ENCODE measurements at places on chromosomes 7 and 10. TPM values are rescaled to one million over a fixed set of nuclear protein-coding genes. Genes with fewer than 3 reads are reported as not detected.

Gene PRXL2A
- 15.0 TPM for total RNA-seq

GRCh38 chr7:130153211-130153908 lies 51.8 kb downstream of the TMEM209 start:
- H3K27me3 ChIP-seq = peaks cover 6% of the 10 kb centered on the region
- no peaks in the 10 kb centered on the region for H3K4me1 ChIP-seq
- H3K4me3 ChIP-seq = no peak overlapping the region
- no peak overlapping the region for H3K27ac ChIP-seq

GRCh38 chr7:11369696-11370095 lies 396.0 kb downstream of the PHF14 start:
- no peaks in the 10 kb centered on the region for H3K27me3 ChIP-seq
- DNase-seq = no peak
- no peak overlapping the region for H3K4me3 ChIP-seq

DNA sequence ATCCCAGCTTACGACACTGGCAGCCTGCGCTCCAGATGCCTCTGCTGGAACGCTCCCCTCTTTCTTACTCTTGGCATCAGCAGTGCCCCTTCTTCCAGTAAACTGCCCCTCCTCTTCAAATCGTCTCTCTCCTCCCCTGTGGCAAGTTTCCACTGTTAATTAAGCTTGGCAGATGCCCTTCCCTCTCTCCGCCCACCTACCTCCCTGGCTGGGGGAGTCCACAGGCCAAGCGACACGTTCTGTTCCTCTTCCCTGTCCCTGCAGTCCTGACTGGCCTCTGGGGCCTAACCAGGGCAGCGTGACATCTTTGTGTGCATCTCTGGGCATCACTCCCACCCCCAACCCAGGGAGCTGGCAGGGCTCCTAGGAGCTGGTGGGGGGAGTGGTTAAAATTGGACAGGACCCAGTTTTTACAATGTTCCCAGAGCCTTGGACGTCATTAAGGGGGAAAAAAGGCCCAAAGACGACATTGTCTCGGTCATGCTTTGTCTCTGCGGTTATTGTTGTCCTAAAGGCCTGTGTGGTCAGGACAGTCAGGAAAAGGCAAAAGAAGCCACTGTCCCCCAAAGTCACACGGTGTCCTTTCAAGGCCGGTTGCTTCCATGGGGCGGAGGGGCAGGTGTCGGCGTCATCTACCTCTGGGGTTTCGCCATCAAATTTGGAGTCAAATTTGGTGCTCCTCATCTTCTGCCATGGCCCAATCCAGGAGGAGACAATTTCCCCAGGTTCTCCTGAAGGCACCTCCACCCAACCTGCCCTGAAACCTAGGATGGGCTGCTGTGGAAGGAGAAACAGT lies 54.2 kb downstream of the DLG5 start:
- DNase-seq = no peak
- no peaks in the 10 kb centered on the region for H3K27me3 ChIP-seq
- H3K4me3 ChIP-seq = no peak overlapping the region
- peaks cover 14% of the 10 kb centered on the region for H3K4me1 ChIP-seq
- H3K36me3 ChIP-seq = no peaks in the 10 kb centered on the region
- H3K27ac ChIP-seq = no peak overlapping the region

GRCh38 chr10:42477170-42477569 lies 161.2 kb downstream of the ZNF33B start:
- no peaks in the 10 kb centered on the region for H3K36me3 ChIP-seq
- peaks cover 7% of the 10 kb centered on the region for H3K4me1 ChIP-seq
- no peak for DNase-seq
- H3K4me3 ChIP-seq = no peak overlapping the region

GRCh38 chr10:47140761-47141348 lies 159.1 kb upstream of the GDF10 start:
- H3K27ac ChIP-seq = no peak overlapping the region
- peaks cover 6% of the 10 kb centered on the region for H3K4me1 ChIP-seq
- H3K4me3 ChIP-seq = no peak overlapping the region
- H3K36me3 ChIP-seq = no peaks in the 10 kb centered on the region
